T-helper 9 cell (primary cell): ENCODE measurements at places on chromosomes 3 and 15.
A peak's percentile ranks its signal among the peaks of the same experiment; 100 is the strongest.

DNA sequence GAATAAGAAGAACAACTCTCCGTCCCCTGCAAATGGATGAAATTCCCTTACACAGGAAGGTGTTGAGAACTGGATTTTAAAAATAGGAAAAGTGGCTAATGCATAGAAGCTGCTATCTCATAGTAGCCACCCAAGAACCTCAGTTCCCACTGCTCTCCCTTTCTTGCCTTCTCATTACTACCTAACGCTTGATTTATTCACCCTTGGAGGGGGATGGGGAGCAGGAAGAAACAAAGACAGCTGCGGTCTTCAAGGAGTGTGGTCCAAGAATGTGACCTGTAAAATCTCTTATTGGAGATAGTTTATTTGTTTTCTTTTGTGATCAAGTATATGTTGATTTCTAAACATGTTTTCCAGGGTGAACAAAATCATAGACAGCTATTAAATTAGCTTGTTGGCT, 274.1 kb upstream of the CTNNB1 start:
- no peak for DNase-seq

DNA sequence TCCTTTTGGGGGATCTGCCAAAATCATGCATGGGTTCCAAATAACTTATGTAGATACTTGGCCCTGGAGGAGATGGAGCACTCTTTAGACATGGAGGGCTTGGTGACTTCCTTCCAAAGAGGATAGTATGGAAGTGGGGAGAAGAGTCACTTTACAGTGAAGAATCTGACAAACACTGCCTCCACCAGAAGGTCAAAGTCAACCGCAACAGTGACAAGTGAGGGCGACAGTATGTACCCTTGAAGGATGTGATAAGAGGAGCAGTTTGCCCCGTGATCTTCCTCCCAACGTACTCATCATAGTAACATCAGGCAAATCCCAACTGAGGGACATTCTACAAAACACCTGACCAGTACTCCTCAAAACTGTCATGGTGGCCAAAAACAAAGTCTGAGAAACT, 62.0 kb downstream of the LMCD1 start:
- no peak for DNase-seq

GRCh38 chr3:123317716-123318115, 116.0 kb downstream of the SEC22A start:
- DNase-seq = no peak

DNA sequence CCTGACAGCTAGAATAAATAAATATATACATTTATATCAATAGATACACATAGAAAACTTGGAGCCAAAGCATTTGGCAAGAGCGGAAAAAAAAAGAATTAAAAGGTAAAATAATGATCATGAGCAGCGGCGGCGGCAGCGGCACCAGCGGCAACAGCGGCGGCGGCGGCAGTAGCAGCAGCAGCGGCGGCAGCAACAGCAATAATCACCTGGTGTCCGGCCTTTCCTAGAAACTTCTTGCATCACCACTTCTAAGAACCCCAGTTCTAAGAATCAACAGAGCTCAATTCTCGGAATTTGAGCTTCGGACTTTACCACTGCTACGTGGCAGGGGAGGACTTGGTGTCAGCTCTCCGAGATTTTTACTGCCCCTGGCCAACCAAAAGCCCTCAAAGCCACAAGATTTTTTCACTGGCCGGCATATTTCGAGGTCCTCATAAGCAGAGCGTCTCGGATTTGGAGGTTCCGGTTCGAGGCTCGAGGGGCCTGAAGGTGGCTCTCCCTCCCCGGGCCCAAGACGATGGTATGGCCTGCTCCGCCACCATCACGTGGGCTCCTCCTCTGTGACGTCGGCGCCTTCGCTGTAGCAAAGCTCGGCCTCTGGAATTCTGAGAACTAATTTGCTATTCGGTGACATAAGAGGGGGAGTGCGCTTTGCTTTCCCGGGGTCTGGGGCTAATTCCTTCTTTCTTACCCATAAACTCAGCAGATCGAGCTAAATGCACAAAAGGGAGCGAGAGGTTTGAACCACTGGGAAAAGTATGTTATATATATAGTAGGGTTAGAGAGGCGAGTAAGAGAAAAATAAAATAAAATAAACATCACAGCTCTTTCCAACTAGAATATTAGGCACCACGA, at the start of gene BCL6:
TSS of gene BCL6 (minus strand) at position 268 of the 858 bp plus-strand sequence. CDS start 11,775 bp downstream, outside the sequence.
- DNase-seq = peak; percentile 74

DNA sequence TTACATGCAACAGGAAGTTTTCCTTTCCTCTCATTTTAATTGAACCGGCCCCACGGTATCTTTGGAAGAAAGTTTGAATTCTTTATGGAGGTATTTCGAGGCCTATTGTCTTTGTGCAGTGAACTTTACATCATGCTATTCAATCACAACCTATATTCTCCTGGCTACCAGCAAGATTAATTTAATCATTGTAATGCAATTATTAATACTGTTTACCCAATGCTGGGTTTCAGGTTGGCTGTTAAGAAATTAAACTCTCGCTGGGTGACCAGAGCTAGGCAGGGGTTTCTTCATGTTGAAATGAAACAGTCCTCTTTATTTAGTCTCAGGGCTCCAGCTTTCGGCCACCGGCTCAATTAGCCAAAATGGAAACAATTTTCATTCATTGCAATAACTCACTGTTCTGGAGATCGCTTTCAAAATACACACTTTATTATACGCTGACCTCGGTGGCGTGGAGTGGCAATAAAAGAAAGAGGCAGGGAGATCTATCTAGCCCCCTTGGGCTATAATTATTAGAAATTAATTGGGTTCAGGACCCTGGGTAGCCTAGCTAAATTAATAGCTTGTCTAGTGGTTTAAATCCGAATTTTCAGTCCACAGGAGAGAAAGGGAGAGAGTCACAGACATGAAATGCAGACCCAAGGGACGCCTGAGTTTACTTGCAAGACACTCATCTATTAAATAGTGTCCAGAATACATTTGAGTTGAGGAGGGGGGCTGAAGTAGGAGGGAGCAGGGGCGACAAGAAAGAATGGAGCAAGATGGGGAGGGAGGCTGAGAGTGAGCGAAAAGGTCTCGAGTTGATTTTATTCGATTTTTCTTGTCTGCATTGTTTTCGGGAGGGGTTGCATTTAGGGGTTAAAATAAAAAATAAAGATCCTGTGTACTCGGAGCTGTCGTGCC, 3.9 kb upstream of the MECOM start:
- no peak for DNase-seq

DNA sequence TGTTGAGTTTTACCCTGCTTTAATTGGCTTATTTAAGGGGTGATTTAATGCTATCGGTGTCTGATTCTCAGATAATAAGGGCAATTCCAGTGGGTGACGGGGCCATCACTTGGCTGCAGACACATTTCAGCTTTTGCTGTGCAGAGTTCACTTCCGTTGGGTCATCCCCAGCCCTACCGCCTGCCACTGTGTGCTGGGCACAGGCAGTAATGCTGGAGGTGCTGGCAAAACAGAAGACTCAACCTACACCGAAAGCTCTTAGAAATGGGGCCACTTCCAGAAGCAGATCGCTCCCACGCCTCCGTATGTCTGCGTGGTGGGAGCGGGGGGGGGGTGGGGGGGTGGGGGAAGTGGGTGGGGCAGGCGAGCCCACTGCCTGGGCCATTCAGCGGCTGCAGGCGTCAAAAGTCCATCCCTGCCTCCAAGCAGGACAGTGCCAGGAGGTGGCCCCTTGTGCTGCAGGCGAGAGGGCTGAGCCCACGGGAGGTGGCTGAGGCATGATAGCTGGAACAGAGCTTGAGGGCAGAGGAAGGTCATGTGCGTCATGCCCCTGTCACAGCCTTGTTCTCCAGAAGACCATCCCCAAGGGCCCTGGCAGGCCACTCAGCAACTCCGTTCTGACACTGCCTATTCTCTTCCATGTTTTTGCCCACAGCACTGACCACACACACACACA, 128.3 kb downstream of the ATP10A start:
- DNase-seq = no peak

- no peak for DNase-seq
Measured at GRCh38 chr3:74134831-74135230, 479.6 kb downstream of the CNTN3 start.

GRCh38 chr3:32181365-32181764, 57.1 kb upstream of the CMTM8 start:
- DNase-seq = no peak

GRCh38 chr3:9887480-9887879, 2.9 kb upstream of the JAGN1 start:
- no peak for DNase-seq

DNA sequence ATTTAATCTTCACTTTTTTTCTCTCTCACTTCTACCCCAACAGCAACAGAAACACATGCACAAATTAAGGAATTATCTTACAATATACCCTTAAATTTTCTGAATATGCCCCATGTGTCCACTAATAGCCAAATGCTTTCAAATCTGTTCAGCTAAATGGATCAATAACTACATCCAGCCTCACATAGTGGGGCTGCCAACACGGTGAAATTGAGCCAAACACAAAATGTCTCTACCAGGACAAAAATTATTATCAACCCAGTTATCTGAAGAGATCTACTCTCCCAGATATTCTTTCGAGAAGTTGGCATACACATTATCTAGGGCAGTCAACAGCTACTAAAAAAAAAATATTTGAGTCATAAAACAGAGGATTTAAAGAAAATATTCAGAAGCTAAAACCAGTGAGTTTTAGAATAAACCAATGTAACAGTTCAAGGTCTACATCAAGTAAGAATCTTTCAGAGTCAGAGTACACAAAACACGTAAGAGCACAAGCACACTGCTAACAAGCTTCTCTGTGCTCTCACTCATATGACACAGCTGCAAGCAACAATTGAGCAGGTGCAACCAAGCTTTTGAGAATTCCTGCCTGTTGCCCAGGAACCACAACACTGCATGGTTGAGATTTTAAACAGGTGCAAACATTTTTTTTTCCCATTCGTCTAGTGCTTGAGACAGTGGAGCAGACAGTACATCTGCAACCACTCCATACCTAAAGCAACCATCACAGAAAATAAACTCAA, 247.7 kb downstream of the ZBTB20 start:
- DNase-seq = no peak

DNA sequence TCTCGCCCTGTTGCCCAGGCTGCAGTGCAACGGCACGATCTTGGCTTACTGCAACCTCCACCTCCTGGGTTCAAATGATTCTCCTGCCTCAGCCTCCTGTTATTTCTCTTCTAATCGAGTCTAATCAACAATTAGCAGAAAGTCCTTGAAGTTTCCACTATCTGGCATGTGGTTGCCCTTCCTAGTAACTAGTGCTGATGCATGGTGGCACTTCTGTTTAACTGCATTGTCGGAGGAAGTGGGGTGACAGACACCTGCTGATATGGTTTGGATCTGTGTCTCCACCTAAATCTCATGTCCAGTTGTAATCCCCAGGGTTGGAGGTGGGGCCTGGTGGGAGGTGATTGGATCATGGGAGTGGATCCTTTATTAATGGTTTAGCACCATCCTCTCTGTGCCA, 9.2 kb downstream of the CRTAP start:
- no peak for DNase-seq

DNA sequence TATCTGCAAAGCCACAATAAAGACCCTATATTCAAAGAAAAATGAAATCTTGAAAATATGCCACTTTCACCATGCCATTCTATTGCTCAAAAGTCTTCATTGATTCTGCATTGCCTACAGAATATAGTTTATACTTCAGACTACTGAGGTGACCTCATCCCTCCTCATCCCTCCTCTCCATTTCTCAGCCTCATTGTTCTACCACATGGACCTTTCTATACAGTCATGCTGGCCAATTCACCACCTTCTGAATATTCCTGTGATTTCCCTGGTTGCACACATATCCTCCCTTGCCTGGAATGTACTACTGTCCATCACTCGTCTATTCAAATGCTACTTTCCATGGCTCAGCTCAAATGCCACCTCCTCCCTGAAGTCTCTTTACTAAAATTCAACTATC, 3.5 kb upstream of the COL8A1 start:
- no peak for DNase-seq

DNA sequence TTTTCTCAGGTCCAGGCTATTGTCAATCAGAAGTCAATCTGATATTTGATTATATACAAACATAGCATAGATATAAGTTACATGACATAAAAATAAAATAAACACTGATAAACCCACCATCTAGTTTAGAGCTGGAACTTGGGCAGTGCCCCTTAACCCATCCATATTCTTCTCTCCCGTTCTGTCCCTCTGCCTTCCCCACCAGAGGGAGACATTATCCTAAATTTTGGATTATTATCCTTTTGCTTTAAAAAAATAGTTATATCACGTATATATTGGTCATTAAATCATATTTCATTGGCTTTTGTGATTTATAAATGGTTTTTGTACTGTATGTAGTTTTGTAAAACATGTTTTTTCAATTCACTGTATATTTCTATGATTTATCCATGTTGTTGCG, 107.9 kb downstream of the GMPS start:
- no peak for DNase-seq

DNA sequence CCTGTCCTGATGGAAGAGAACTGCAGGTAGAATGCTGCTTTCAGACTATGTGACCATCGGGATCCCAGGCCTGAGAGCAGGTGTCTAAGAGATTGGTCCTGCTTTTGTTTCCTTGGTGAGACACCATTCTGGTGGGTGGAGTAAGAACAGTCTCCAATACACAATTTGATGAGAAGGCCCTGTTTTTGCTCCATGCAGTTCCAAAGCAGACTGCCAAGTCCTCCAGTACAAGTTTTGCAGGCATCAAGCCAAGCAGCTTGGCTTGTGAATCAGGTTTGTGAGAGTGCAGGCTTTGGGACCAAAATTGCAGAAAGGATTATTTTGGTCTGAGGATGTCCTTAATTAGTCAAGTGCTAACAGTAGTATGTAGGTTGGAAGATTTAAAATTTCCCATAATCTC, 381.6 kb downstream of the FOXP1 start:
- no peak for DNase-seq

DNA sequence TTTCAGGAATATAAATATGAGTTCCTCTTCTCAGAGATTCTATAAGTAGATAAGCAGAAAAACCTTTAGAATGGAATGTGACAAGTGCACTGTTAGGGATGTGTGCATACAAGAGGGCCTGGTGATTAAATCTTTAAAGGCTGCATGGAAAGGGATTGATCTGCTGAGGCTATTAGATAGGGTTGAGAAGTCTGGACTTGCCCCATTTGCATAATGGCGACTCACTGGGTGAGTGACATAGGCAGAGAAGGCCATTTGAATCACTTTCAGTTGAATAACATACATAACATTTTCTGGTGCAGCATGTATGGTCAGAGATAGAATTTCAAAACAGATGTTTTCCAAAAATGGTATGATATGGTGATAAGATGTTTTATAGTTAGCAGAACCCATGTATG, 156.9 kb downstream of the ZNF621 start:
- no peak for DNase-seq

DNA sequence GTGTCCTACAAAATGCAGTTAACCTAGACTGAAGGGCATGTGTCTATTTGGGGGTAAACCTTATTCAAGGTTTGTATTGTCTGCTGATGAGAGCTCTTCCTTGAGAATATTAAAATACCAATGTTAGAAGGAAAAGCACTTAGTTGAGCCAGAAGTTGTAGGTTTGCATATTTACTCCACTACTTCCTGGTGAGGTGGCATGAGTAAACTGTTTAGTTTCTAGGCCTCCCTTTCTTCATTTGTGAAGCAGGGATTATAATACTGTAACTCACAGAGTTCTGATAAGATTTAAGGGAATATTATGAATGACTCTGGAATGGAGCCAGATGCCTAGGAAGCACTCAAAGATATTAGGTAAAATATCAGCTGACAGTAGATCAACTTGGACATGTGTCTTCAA, 46.7 kb downstream of the CD200R1L start:
- DNase-seq = no peak
